Naive B cell (primary cell): ENCODE measurements at places on chromosomes 4 and X.

DNA sequence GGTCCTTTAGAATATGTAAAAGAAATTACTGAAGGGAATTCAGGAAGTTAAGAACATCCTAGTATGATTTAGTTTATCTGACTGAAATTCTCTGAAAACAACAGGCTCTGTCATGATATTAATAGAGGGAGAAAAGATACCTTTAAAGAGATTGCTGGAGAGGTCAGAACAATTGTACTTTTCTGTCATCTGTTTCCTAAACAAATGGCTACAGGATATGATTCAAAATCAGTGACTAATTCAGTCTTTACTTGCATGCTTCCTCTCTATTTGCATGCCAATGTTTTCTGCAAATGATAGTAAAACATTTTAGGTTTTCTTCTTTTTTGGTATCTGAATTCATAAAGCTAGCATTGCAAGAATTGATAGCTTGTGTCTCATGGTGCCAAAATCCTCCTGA is 616.7 kb upstream of the PCDH7 start:
- DNase-seq = no peak

- DNase-seq = no peak
These were observed 691.0 kb downstream of the GRID2 start for GRCh38 chr4:92994727-92995126.

DNA sequence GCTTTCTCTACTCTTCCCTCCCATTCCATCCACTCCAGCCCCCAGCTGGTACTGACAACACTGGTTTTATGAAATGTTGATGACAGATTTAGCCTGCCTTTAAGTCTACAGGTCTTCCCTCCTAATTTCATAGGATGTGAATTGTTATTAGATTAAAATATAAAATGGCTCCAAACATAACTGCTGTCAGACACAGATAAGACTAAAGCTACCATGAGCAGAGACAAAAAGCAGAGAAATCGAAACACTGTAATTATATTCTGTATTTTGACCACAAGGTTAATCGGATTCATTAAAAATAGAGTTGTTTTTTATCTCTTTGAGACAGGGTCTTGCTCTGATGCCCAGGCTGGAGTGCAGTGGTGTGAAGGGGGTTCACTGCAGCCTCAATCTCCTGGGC is 28.3 kb downstream of the SEC24D start:
- DNase-seq = no peak

DNA sequence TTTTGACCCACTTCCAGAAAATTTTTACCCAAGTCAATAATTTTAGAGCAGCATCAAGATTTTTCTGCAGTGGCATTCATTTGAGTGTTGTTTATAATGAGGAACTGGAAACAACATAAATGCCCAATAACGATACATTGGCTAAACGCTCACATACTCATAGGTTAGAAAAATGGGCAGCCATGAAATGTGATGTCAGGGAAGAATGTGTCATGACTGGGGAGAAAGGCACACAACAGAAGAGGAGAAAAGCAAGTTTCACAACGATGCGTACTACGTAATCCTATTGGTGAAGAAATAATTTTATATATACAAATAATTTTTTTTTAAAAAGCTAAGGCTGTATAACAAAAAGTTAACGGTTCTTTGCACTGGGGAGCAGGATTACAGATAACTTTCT is 33.6 kb upstream of the MAP3K15 start:
- no peak for DNase-seq

GRCh38 chr4:40557736-40558135 is 71.9 kb downstream of the RBM47 start:
- no peak for DNase-seq

GRCh38 chr4:88779431-88779830 is 81.8 kb upstream of the NAP1L5 start:
- DNase-seq = no peak

DNA sequence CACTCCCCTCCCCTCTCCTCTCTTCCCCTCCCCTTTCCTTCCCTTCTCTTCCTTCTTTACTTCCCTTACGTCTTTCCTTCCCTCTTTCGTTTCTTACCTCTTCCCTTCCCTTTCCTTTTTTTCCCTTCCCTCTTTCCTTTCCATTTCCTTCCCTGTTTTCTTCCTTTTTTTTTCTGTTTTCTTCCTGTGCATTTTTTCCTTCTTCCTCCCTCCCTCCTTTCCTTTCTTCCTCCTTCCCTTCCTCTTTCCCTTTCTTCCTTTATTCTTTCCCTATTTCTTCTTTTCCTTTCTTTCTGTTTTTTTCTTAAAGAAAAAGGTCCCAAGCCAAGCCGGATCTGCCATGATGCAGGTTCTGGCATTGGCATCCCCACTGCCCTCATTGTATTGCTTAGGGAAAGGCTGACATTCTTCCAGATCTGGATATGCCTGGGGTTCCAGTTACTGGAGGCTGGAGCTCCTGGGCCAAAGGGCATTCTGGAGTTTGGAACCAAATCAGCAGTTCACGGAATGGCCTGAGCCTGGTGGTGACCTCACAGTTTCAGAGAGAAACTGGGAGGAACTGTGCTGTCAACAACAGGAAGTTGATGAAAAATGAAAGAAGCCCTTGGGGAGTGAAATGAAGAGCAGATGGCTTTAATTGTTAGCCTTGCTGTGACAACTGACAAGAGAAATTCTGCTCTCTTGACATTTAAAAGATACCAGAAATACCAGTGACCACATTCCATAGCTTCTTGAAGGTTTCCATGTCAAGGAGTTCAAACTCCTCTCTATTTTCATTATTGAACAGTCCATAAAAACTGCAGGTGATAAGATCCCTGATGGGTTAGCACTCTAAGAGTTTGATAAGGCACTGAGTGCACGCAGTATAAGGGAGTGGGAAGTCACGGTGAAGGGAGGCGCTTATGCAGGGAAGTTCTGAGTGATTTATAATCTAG is 622.1 kb downstream of the SPRY1 start:
- peak; percentile 31 for DNase-seq

GRCh38 chrX:69055193-69055592 is 110.1 kb downstream of the PJA1 start:
- no peak for DNase-seq

- no peak for DNase-seq
These were observed 856.6 kb upstream of the GRID2 start for GRCh38 chr4:91447168-91447567.

DNA sequence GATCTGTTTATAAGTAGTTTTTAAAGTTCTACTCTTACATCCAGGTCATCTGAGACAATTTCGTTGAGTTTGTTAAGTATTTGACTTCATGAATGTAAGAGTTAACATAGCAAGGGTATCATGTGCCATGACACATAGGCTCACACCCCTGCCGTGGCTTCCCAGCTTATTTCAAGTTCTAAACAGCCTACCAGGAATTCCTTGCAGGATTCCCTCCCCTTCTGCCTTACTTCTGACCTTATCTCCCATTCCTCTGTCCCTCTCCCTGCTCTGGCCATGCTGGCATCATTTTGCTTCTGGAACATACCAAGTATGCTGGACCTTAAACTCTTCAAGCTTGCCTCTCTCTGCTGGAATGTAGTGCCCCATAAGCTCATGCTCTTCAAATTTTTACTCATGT is 369.9 kb upstream of the PCDH7 start:
- DNase-seq = no peak

DNA sequence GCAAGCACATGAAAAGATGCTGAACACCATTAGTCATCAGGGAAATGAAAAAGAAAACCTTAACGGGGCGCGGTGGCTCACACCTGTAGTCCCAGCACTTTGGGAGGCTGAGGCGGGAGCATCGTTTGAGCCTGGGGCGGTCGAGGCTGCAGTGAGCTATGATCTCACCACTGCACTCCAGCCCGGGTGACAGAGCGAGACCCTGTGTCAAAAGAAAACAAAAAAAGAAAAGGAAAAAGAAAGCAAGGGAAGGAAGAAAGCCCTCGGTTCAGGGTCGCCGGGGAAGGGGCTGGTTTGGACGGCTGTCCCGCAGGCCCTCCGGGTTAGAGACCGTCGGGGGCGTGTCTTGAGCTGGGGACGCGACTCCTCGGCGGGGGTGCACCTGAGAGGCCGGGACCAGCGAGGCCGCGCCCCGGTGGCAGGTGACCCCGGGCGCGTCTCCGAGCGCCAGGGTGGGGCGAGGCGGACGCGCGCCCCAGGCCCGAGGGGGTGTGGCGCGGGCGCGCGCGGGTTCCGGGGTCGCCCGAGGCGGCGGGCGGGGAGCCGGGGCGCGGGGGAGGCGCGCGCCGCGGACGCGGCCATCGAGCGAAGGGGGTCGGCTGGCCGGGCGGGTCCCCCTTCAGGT is 478 bp upstream of the PLXNA3 start:
- peak; percentile 73 for DNase-seq

- no peak for DNase-seq
These were observed 278.6 kb upstream of the KLF3 start for GRCh38 chr4:38385093-38386004.

DNA sequence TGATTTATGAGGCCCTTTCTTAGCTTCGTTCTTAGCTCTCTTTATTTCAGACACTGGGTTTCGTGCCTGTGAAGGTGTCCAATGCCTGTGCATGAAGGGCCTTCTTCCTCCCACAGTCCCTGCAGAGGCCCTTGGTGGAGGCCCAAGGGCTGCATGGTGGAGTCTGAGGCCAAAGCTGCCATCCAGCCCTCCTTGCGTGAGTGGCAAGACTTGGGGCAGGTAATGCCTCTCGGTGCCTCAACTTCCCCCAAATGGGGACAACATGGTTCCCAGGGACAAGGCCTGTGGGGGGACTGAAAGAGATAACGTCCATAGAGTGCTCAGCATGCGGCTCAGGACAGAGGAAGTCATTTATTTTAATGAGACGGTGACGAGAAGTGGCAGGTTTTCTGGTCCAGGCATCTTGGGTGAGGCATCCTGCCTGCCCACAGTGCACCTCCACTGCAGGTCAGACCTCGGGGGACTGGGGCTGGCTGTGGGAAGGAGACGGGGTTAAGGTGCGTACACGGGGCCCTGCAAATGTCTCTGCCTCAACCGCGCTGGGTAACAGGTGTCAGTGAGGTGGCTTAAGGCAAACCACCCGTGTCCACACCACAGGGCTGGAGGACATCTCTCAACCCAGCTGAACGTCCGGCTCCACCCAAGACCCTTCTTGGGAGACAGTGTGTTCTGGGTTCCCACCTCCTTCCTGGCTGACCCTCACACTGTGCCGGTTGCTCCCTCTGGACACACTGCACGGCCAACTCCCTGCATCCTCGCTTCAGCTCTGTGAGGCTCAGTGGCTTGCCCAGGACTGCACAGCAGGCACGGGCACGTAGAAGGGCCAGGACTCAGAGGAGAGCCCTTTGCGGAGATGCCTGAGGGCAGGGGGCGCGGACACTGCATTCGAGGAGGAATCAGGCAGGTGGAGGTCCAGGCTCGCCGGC is 50.5 kb downstream of the PSAPL1 start:
- no peak for DNase-seq

GRCh38 chrX:132022198-132022966 is 720 bp upstream of the STK26 start:
- DNase-seq = peak; percentile 32

GRCh38 chrX:118978451-118978850 is 4.0 kb downstream of the LONRF3 start:
- DNase-seq = no peak

DNA sequence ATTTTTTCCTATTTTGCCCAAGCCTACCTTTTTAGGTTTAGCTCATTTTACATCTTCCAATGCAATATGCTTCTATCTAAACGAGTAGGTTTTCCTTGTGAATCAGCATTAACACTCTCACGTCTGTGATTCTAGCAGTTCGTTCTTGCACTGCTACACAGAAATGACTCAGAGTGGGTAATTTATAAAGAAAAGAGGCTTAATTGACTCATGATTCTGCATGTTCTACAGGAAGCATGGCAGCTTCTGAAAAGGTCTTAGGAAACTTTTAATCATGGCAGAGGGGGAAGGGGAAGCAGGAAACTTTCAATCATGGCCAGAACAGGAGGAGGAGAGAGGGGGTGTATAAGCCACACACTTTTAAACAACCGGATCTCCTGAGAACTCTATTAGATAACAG is 44.9 kb downstream of the SPANXN1 start:
- DNase-seq = no peak

DNA sequence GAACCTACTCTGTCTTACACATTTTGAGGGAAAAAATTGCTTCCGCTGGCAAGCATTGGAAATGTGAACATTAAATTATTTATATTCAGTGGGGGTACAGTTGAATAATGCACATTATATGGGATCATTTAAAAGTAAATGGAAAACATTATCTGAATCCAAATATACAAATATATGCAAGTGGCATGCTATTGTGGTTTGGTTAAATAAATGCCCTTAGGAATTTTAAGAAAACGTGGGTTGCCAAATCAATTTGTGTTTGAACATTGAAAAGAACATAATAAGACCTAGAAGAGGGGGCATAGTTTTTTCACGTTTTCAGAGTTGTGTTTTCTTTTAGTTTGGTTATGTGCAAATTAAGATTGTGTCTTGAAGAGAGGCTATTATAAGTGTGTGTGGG is 230.5 kb upstream of the PRKX start:
- DNase-seq = no peak

GRCh38 chr4:136864604-136865185 is 667.6 kb downstream of the PCDH18 start:
- DNase-seq = no peak

DNA sequence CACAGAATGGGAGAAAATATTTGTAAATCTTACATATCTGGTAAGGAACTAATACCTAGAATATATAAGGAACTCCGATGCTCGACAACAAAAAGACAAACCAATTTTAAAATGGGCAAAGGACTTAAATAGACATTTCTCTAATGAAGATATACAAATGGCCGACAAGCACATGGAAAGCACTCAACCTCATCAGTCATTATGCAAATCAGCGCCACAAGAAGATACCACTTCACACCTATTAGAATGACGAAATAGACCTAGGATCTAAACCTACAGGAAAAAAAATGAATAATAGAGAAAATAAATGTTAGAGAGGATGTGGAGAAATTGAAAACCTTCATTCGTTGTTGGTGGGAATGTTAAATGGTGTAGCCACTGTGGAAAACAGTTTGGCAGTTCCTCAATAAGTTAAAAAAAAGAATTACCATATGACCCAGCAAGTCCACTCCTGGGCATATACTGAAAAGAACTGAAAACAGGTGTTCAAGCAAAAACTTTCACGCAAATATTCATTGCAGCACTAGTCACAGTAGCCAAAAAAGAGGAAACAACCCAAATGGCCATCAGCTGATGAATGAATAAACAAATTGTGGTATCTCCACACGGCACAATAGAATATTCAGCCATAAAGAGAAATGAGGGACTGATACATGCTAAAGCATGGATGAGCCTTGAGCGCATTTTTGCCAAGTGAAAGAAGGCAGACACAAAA is 57.3 kb upstream of the WDR19 start:
- DNase-seq = peak; percentile 52
